Head of caudate nucleus (tissue), 42 donors: ENCODE measurements at places on chromosomes 6 and 20.

DNA sequence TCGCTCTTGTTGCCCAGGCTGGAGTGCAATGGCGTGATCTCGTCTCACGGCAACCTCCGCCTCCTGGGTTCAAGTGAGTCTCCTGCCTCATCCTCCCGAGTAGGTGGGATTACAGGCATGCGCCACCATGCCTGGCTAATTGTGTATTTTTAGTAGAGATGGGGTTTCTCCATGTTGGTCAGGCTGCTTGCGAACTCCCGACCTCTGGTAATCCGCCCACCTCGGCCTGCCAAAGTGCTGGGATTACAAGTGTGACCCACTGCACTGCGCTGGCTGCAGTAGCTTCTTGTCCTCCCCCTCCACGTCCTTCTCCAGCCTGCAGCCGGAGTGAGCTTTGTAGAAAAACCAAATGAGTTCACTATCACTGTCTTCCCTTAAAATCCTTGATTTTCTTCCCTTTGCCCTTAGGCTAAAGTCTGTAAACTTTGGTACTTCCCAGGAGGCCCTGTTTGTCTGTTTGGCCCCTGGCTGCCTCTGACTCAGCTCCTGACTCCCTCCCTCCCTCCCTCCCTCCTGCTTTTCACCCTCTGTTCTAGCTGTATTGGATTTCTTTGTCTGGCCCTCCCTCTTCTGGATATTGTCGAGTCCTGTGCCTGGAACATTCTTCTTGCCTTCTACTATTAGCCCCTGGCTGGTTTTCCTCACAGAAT, 12.9 kb downstream of the PARD6B start:
- no peak for DNase-seq

GRCh38 chr6:14693301-14694192, 552.3 kb upstream of the JARID2 start:
- DNase-seq = no peak

DNA sequence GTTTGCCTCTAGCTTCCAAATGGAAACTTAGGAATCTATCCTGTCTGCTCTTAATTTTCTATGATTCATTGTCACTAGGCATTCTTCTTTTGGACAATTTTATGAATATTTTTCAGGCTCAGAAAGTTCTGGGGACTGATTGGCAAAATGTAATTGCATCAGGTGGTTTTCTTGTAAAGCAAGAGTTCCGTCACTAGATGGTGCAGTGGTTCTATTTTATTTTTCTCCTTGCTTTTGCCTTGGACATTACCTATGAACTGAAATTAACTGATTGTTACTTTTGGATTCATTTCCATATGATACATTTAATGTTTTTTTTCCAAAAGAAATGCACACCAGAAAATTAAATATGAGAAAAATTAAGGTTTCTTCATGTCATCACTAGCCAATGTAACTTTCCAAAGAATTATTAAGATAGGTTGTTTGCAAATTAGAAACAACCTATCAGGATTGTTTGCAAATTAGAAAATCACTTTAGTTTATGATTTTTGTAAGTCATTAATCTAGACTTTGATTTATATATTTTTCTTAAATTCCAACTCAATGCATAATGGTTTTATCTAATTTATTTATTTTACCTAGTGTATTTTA, 48.0 kb downstream of the TMEM170B start:
- DNase-seq = no peak

DNA sequence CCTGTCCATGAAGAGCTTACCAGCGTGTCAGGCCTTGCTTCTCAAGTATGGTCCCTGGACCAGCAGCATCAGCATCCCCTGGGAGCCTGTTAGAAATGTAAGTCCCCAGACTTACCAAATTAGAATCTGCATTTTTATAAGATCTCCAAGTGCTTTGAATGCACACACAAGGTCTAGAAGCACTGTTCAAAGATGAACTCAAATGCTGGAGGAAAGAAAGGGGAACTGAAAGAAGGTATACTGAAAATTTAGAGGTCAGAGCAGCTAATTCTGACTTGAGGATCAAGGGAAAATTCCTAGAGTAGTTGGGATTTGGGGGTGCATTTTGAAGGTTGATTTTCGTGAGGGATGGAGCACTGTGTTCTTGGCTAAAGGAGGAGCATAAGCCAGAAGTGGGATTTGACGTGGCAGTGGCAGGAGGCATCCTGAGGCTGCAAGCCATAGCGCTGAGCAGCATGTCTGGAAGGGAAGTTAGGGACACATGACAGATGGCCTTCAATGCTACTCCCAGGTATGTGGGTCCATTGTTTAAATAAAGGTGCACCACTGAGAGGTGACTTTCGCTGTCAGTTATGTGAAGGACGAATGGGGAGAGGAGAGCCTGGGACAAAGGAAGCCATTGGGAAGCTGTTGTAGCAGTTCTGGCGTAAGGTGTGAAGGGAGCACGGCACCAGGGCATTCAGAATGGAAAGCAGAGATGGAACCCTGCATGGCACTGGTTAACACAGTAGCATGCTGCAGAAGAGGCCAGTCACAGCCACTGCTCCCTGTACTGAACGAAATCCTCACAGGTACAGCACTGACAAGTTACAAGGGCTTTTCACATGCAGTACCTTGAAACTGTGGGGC, 36.2 kb downstream of the ARMC2 start:
- no peak for DNase-seq

DNA sequence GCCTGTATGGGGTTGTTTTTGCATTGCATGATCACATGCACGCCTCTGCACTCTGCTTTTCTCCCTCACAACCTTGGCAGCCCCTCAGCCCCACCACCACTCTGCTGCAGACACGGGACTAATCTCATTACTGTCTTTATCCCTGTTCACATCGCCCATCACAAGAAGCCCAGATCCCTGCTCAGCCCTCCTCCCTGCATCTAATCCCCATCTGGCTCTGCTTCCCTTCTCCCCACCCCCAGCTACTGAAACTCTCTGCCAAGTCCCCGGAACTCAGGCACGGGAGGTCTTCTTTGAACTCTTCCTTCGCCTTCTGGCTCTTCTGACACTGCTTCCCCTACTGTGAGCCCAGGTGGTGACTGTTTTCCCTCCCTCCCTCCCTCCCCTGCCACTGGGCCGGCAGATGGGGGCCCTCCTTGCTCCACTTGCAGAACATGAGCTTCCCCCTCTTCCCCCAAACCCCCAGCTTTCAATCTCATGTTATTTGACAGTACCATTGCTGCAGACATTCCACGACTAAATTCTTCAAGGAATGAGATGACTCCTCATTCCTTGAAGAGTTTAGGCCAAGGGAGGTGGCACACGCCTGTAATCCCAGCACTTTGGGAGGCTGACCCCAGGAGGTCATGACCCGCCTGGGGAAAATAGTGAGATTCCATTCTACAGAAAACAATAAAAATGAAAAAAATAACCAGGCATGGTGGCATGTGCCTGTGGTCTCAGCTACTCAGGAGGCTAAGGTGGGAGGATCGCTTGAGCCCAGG, 21.9 kb upstream of the TULP1 start:
- no peak for DNase-seq

GRCh38 chr6:167858086-167858591, 31.4 kb downstream of the AFDN start:
- no peak for DNase-seq

GRCh38 chr20:7010527-7010926, 243.0 kb downstream of the BMP2 start:
- DNase-seq = no peak

- DNase-seq = no peak
Observed at GRCh38 chr6:161369339-161369738, 95.5 kb upstream of the AGPAT4 start.

GRCh38 chr20:49635166-49635565, 67.2 kb upstream of the PTGIS start:
- peak; percentile 65 for DNase-seq

GRCh38 chr20:34150306-34151000, 38.4 kb upstream of the EIF2S2 start:
- no peak for DNase-seq

DNA sequence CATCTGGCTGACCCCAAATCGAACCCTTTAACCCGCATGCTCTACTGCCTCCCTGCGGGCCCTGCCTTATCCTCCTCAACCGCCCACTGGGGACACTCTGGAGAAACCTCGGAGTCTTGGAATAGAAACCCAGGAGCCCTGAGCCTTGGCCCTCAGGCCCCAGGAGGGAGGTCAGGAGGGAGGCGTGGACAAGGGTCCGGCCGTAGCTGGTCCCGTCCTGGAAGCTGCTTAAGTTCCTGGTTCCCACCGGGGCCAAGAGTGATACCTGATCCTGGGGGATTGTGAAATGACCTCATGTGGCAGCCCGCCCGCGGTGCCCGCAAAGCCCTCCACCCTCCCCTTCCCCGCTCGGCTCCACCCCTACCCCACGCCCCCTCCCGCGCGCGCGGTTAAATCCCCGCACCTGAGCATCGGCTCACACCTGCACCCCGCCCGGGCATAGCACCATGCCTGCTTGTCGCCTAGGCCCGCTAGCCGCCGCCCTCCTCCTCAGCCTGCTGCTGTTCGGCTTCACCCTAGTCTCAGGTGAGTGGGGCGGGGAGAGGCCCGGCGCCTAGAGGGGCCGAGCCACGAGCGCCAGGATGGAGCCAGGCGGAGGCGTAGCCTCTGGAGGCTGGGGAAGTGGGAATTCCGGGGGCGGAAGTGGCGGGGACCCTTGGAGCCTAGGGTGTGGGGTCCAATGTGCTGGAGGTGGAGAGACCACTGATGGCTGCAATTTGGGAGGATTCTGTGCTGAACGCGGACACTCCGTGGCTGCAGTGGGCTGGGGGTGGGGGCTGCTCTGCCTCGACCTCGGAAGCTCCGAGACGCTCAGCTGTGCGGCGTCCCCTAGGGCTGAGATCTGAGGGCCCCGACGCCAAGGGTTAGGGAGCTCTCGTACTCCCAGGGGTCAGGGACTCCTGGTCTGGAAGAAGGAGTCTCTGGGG, at the start of gene WFDC2:
TSS of gene WFDC2 (plus strand) at position 418 of the 926 bp plus-strand sequence. CDS start at position 447, 29 bp downstream.
- DNase-seq = no peak

DNA sequence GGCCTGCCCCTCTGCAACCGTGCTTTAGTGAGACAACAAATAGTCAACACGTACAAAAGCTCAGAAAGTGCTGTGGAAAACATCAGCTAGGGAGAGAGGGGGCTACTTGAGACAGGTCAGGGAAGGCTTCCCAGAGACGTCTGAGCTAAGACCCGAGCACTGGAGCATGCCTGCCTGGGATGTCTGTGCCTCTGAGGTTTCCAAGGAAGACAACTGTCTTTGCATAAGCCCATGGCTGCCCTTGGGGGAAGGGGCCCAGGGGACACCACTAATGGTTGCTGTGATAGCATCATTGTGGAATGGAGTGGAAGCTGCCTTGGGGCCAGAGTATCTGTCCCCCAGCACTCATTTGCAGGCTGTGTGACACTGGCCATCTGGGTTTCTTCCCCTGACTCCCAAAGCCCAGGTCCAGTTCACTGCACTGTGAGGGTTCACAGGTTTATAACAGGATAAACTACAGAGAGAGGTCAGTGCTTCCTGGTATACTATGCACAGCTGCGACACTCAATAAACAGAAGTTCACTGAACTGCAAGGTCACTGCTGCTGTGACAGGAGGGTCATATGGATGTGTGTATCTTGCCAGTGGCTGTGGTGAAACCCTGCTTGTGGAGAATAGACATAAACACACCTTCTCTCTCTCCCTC, 1.5 kb upstream of the ARFGEF2 start:
- DNase-seq = no peak

DNA sequence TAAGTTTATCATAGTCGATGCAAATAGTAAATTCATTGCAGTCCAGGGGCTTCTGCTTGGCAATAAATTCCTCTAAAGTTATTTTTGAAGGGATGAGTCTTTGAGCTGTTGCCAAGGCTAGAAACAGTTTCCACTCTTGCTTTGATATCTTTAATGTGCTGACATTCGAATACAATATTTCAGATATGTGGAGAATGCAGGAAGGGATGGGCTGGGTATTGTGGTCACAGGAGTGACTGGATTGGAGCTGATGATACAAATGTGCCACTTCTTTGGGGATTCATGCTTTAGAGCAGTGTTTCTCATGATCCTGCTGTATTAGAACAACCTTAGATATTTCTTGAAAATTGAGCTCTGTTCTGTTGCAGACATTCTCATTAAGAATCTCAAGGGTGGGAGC, 139.0 kb downstream of the PRDM13 start:
- DNase-seq = no peak

- DNase-seq = no peak
Observed at GRCh38 chr6:26128013-26128771, 41.0 kb downstream of the HFE start.

DNA sequence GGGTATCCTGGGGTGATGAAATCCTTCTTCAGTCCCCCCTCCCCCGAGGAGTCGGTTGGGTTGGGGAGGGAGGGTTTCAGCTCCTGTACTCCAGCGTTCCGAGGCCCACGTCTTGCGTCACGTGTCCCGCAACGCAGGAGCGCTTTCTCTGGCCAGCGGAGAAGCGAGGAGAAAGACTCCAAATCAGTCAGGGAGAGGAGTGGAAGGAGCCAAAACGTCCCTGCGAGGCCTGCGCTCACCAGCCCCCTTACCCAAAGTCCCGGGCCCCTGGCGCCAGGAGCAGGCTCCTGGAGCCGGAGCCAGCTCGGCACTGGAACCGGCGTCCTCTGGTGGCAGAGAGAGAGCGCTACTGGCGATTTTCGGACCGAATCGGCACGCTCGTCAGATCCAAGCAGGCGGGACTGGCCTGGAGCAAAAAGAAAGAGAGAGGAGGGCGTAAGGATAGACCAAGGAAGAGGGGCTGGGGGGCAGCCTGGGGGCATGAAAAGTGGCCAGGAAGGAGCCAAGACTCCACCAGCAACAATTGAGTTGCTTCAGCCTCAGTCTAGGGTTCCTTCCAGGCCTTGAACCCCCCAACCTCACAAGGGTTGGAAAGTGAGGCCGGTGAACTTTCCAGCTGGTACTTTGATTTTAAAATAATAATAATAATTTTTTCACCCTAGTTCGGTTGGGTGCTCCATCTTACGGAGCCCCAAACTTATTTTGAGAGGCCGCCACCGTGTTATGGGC, at the start of gene GNAS:
TSS of gene GNAS (plus strand) at position 174 of the 729 bp plus-strand sequence.
- peak; percentile 36 for DNase-seq
